ENCODE measurements at places on chromosomes 6 and 20.
A peak's percentile ranks its signal among the peaks of the same experiment; 100 is the strongest.

- peak; percentile 84 for DNase-seq
Observed at GRCh38 chr6:43021270-43022047, at the start of gene RRP36. TSS of gene RRP36 (plus strand) at chr6:43021623. CDS start at chr6:43021655, 32 bp downstream.

DNA sequence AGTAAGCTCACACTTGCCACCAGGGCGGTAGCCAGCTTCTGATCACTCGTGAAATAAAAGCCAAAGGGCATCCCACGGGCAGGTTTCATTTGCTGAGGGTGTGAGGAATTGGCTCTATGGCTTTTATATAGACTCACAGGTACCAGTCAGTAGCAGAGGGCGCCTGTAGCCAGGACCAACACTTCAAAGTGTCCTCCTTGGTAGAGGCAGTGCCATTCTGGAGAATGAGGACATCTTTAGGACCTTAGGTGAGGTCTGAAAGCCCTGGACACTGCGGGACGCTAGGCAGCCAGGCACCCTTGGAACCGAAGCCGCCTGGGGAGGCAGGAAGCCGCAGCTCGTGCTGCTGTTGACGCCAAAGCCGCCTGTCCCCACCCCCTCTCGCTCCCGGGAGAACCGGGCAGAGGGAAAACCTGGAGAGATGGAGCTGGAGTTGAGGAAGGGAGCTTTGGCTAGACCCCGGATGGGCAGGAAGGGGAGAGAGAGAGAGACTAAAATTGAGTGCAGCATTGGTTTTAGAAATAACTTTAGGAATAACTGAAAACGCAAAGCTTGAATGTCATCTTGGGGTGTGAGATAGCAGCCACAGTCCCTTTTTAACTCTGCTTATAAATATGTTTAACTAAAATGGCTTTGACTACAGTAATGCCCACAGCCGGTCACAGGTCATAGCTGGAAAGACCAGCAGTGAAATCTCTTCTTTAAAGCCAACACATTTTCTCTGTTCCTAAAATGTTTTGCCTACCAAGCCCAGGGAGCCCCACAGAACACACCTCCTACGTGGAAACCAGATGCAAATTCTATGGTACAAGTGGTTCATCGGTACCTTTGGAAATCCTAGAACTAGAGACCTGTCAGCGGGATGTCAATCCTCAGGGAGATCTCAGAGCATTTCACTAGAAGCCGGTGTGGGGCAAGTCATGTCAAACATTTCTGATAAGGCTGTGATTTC is 128.5 kb upstream of the CDYL start:
- peak; percentile 83 for DNase-seq

- peak; percentile 14 for DNase-seq
Observed at GRCh38 chr6:91482498-91482897, 895.6 kb upstream of the MAP3K7 start.

DNA sequence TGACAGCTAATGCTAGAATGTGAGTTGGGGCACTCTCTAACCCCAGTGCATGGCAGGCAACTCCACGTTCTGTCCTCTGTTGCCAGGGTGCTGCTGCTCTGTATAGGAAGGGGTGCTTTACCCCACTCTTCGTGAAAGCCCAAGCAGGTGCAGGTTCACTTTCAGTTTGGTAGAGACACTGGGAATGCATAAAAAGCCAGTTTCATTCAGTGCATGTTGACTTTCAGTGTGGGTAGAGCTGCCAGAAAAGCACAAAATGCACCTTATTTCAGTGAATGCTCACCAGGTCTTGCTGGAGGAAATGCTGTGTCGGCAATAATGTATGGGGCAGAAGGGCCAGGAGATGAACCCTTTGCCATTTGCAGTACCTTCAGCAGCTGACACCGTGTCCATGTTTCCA is 62.1 kb upstream of the ADGRB3 start:
- DNase-seq: no peak

GRCh38 chr20:45588800-45589199 is 9.7 kb upstream of the WFDC8 start:
- DNase-seq: no peak

Data from suppressor macrophage (primary cell).